Activated naive CD4-positive, alpha-beta T cell treated with anti-CD3 and anti-CD28 coated beads, Interleukin-2, amount 10 ng/mL, durations not matched to agents 5 hours and 36 hours (primary cell): ENCODE measurements at places on chromosomes 1 and 21. TPM values are rescaled to one million over a fixed set of nuclear protein-coding genes. Genes with fewer than 3 reads are reported as not detected.

Gene TNFRSF4
- 11.7 TPM for total RNA-seq

Gene RBM11
- 0.55 TPM for total RNA-seq

Gene NBPF20
- 1.3 TPM for total RNA-seq

Gene CLDN14
- not detected for total RNA-seq

Gene OPRD1
- not detected for total RNA-seq

Gene CTPS1
- total RNA-seq: 42.3 TPM

Gene ESRRG
- not detected for total RNA-seq

Gene PTP4A2
- 278 TPM for total RNA-seq

Gene GPR157
- total RNA-seq: 3.3 TPM

Gene DTL
- 43.7 TPM for total RNA-seq

Gene IFNAR2
- total RNA-seq: 72.9 TPM

Gene NUP133
- total RNA-seq: 38.1 TPM
